ENCODE measurements at places on chromosomes 13 and 19. TPM values are rescaled to one million over a fixed set of nuclear protein-coding genes. Genes with fewer than 3 reads are reported as not detected.

GRCh38 chr13:74158571-74159352, 24.6 kb upstream of the KLF12 start:
- no peak overlapping the region for H3K27ac ChIP-seq
- no peak for DNase-seq
- no peaks in the 10 kb centered on the region for H3K36me3 ChIP-seq
- no peak overlapping the region for H3K4me3 ChIP-seq

DNA sequence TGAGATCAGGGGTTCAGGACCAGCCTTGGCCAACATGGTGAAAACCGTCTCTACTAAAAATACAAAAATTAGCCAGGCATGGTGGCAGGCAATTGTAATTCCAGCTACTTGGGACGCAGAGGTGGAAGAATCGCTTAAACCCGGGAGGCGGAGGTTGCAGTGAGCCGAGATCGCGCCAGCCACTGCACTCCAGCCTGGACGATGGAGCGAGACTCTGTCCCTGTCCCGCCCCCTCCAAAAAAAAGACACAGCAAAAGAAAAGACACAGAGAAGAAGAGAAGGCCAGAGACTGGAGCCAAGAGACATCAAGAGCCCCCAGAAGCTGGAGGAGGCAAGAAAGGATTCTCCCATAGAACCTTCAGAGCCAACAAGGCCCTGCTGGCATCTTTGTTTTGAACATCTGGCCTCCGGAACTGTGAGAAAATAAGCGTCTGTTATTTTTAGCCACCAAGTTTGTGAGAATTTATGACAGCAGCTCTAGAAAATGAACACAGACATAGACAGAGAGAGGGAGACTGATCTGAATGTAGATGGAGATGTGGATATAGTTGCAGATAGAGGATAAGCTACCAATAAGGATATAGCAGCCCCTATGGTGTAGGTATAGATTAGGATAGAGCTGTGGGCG, 25.7 kb upstream of the PNMA8B start:
- no peak for DNase-seq
- no peaks in the 10 kb centered on the region for H3K4me1 ChIP-seq
- H3K36me3 ChIP-seq = no peaks in the 10 kb centered on the region
- no peaks in the 10 kb centered on the region for H3K27me3 ChIP-seq
- no peak overlapping the region for H3K27ac ChIP-seq

DNA sequence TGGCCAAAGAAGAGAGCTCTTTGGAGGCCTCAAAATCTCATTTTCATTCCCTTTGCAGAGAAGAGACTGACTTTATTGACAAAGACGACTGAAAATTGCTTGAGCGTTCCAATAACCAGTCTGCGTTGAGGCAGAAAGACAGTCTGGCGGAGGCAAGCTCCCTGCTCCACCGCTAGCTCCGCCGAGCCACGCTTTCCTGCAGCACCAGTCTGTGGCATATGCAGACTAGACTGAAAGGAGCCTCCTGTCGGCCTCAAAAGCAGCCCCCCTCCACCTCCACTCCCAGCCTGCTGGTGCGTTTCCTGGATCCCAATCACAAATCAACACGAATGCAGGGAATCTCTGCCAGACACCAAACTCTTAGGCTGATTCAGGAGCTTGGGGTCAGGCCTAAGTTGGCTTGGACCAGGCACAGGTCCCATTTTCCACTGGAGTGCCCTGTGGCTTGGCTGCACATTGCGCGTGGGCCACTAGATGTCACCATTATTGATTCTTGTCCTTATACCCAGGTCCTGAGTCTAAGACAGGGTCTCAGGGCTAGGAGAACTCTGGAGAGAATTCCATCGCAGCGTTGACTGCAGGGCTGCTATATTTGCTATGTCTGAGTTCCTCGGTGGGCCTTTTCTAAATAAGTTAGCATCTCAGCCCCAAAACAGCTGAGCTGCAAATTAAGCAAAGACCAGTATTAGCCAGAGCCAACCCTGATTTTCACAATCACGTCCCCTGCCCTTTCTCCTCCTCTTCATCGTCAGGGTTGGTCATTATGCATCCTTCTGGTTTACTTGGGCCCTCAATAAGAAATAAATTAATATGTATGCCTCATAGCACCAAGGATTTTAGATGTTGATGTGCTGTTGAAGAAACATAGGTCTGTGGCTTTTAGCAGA, 5.2 kb upstream of the ZNF507 start:
- no peak overlapping the region for H3K4me3 ChIP-seq
- H3K36me3 ChIP-seq = no peaks in the 10 kb centered on the region
- H3K27ac ChIP-seq = no peak overlapping the region
- no peaks in the 10 kb centered on the region for H3K27me3 ChIP-seq

GRCh38 chr19:19628501-19629134, 598 bp upstream of the LPAR2 start:
- peak; percentile 72 for DNase-seq
- peak overlapping the region; percentile 77 for H3K27ac ChIP-seq
- no peaks in the 10 kb centered on the region for H3K27me3 ChIP-seq

DNA sequence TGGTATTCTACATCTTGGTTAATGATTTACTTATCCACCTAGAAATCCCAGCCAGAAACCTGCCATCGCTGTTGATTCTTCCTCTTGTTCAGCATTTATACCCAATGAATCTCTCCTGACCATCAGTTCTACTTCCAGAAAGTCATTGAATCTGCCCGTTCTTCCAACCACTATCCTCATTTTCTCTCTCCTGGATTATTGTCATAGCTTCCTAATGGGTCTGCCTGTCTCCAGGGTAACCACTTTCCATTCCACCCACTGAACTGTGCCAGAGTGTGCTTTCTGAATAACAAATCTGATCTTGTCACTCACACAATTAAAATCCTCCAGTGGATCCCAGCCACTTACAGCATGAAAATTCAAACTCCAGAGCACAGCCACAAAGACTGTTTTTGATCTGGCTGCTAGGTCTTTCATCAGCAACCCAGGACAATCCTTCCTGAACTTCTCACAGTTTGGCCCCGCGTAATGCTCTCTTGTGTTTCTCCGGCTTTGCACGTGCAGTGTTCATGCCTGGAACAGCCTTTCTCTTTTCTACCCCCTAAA, 330.6 kb downstream of the SPRY2 start:
- no peaks in the 10 kb centered on the region for H3K36me3 ChIP-seq
- no peak overlapping the region for H3K4me3 ChIP-seq
- no peak overlapping the region for H3K27ac ChIP-seq
- DNase-seq = no peak
- H3K27me3 ChIP-seq = no peaks in the 10 kb centered on the region

- no peak for DNase-seq
- H3K4me3 ChIP-seq = no peak overlapping the region
- H3K27me3 ChIP-seq = no peaks in the 10 kb centered on the region
- H3K4me1 ChIP-seq = no peaks in the 10 kb centered on the region
- H3K36me3 ChIP-seq = no peaks in the 10 kb centered on the region
These were observed 364.2 kb downstream of the IRS2 start for GRCh38 chr13:109422161-109422560.

DNA sequence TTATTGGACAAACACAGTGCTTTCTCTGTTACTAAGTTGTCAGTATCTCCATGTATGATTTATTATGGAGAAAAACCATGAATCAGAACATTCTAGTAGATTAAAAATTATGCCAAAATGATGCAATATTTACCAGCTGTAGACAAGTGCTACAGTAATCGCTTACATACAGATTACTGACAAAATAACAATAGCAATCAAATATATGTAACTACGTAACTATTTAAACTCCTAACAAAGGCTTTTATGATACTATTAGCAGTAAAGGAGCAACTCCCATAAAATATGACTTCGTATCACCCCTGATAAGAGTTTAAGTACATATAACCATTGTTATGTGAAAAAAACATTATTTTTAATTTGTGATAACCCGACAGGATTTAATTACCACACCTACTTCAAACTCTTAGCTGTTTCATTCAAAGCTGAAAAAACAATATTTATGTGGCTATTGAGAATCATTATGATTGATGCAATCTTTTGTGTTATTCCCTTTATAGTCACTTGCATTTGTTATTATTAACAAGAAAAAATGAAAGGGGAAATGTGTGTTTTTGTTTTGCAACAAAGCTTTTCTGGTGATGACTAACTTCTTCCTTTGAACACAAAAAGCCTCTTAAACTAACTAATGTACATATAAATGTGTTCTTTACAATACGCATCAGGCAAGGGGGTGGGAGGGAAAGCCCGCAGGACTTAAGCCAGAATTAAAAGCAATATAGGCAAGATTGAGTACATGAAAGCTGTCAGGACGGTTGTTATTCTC, 147.4 kb downstream of the ABCC4 start:
- no peak overlapping the region for H3K4me3 ChIP-seq
- H3K4me1 ChIP-seq = peaks cover 8% of the 10 kb centered on the region

- peak; percentile 82 for DNase-seq
- no peak overlapping the region for H3K27ac ChIP-seq
- no peak overlapping the region for H3K4me3 ChIP-seq
- H3K4me1 ChIP-seq = no peaks in the 10 kb centered on the region
- H3K36me3 ChIP-seq = no peaks in the 10 kb centered on the region
These were observed 14.7 kb downstream of the CILP2 start for GRCh38 chr19:19552798-19553197.

DNA sequence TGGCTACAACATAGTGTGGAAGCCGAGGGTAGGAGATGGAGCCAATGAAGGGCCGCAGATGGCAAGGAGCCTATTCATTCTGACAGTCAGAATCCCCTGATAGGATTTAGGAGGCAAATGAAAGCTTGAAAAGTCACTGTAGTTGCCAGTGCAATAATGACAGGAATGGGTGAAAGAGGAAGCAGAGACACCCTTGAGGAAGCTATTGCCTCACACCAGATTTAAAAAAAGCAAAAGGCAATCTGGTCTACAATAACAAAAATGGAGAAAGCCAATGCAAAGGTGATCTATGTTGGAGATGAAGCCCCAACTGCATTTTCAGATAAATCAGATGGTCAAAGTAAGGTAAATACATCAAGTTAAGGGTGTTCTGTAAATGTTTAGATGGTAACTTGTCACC, 158.5 kb downstream of the TUBA3C start:
- H3K27ac ChIP-seq = no peak overlapping the region
- H3K27me3 ChIP-seq = no peaks in the 10 kb centered on the region
- H3K4me3 ChIP-seq = no peak overlapping the region
- DNase-seq = no peak
- no peaks in the 10 kb centered on the region for H3K36me3 ChIP-seq

DNA sequence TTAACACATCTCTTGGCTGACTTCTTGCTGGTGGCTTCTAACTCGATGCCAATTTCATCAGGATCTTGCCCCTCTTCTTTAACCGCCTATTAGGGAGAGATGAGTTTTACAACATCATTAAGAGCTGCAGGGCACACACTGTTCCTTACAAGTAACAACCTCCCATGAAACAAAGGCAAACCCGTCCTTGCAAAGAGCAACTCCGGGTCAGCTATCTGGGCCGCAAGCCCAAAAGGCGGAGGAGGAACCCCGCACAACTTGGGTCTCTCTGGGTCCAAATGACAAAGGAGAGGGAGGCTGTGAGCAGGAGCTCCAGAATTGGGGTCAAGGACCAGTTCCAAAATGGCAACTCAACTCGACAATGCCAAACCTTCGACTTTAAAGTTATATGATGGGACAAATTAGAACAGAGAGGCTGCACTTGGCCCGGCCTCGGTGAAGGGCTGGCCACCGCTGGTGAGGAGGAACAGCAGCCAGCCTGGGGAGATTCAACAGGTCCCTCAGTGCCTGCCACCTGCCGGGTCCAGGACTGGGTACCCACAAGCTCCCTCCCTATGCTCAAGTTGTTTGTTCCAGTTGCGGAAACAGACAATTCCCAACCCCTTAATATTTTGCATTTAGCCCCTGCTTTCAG, 1.1 kb downstream of the SAFB2 start:
- no peak for DNase-seq
- H3K4me3 ChIP-seq = peak overlapping the region; percentile 100
- peaks cover 15% of the 10 kb centered on the region for H3K36me3 ChIP-seq
- H3K27me3 ChIP-seq = no peaks in the 10 kb centered on the region
- H3K27ac ChIP-seq = peak overlapping the region; percentile 89

GRCh38 chr13:58025821-58026220, 394.3 kb downstream of the PCDH17 start:
- DNase-seq = no peak
- H3K36me3 ChIP-seq = no peaks in the 10 kb centered on the region
- no peak overlapping the region for H3K27ac ChIP-seq
- H3K4me1 ChIP-seq = no peaks in the 10 kb centered on the region
- H3K27me3 ChIP-seq = no peaks in the 10 kb centered on the region
- no peak overlapping the region for H3K4me3 ChIP-seq

DNA sequence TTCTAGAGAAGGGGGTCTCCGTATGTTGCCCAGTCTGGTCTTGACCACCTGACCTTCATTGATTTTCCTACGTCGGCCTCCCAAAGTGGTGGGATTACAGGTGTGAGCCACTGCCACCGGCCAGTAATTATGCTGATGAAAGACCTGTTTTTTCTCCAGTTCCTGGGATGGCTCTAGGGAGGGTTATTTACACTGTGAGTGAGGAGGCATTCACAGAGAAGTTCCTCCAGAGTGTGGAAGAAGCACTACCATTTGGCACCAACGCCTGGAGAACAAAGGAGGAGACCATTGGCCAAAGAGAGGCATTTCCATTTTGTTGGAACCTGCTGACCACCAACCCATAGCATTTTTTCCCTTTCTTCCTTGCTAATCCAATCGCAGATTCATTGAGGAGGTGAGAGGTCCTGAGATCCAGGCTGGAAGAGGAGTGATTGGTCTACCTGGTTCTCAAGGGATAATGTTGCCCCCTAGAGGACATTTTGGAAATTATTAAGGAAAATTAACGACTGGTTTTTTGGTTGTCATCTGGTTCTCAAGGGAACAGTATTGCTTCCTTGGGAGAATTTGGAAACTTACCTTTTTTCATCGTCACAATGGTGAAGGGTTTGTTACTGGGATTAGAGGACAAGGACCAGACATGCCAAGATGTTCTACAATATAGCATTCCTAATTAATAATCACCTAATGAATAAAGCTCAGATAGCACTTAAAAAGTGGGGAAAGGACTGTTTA, 5.5 kb upstream of the SAE1 start:
- no peak overlapping the region for H3K4me3 ChIP-seq
- H3K36me3 ChIP-seq = no peaks in the 10 kb centered on the region
- no peak overlapping the region for H3K27ac ChIP-seq

- H3K36me3 ChIP-seq = no peaks in the 10 kb centered on the region
- H3K27ac ChIP-seq = no peak overlapping the region
- H3K27me3 ChIP-seq = no peaks in the 10 kb centered on the region
- no peaks in the 10 kb centered on the region for H3K4me1 ChIP-seq
These were observed 552.1 kb downstream of the DCT start for GRCh38 chr13:93927431-93927830.

GRCh38 chr19:12833738-12834565, 427 bp downstream of the RTBDN start:
- H3K4me3 ChIP-seq = peak overlapping the region; percentile 42
- peaks cover 21% of the 10 kb centered on the region for H3K4me1 ChIP-seq

- H3K4me1 ChIP-seq = peaks cover 17% of the 10 kb centered on the region
- H3K36me3 ChIP-seq = peaks cover 3% of the 10 kb centered on the region
- peak overlapping the region; percentile 70 for H3K27ac ChIP-seq
- no peak overlapping the region for H3K4me3 ChIP-seq
These were observed 54.5 kb downstream of the RAB20 start for GRCh38 chr13:110506859-110507566.

ATP7B gene
- 3.5 TPM for total RNA-seq

FPR1 gene
- 91.3 TPM for total RNA-seq

NLRP4 gene
- total RNA-seq = not detected
